ENCODE measurements at places on chromosomes 13 and 19.

GRCh38 chr19:32231691-32232090 is 113.7 kb upstream of the ZNF507 start:
- DNase-seq, result no peak

DNA sequence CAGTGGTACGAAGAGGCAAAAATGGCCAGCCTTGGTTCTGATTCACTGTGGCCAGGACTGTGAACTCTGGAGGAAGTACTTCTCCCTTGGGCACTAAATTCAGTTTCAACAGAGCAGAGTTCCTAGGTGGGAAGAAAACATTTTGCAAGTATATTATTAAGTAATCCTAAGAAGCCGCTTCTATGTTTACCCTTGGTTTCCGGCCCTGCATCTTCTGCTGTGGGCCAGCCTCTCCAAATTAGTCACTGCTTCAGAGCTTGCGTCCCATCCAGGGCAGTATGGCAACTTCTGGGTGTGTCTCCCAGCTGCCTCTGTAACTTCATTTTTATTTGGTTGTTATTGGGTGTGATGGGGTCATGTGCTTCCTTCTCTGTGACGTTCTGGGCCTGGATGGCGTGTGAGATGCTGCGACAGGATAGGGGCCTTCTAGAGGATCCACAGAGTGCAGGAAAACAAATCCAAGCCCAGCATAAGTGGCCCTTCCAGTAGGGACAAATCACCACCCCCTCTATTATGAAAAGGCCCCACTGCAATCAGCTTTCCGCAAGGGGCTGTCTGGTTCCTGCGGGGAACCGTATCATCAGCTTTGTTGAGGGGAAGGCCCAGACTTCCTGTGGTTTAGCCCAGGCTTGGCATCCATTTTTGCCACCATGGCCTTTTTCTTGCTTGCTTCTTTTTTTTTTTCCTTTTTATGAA is 55.1 kb upstream of the C1QTNF9 start:
- no peak for DNase-seq

DNA sequence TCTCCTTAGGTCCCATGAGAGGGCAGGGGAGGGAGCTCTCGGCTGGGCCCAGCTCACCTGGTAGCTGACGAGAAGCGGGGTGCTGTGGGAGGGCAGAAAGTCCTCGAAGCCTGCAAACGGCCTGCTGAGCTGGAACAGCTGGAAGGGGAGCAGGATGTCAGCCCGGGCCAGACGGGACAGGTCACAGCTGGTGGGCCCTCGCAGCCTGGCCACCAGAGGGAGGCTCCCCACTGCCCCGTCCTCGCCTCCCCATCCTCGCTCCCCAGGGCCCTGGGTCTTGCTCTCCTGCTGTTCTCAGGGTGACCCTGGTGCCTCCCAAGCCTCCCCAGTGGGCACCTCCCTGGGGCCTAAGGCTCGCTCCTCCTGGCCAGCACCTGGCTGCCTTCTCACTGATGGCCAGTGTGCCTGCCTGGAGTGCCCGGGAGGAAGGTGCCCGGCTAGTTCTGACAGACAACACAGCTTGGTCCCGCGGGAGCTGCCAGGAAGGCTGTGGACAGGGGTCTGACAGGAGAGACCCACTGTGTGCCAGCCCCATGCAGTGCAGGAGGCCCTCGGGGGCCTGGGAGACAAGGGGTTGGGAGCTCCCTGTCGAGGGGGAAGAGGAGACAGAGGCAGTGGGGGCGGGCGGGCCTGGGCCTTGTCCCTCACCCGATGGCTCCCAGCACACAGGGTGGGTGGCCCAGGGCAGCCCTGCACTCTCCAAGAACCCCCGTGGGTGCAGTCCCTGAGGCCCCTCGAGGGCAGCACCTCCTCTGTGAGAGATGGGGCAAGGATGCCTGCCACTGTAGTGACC is 20.3 kb downstream of the GPX4 start:
- DNase-seq, result no peak

DNA sequence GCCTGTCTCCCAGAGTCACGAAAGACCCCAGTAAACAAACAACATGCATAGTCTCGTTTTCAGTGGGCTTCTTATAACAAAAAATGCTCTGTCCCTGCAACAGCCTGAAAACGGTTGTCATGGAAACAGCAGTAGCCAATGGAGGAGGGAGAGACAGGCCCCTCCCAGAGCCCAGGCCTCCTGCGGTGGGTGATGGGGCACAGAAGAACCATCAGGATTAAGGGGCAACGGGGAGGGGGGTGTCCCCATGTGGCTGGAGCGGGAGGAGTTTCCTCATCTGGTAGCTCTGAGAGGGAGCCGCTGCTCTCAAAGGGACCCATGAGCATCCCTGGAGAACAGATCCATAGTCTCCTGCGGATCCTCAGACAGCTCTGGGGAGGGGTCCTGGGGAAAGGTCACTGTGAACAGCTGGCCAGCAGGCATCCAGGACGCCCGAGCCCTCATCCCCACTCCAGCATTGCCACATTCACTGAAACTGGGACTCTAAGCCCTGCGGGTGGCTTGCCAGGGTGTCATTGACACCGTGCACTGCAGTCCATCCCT is 37.5 kb upstream of the PNMA8B start:
- DNase-seq, result no peak

DNA sequence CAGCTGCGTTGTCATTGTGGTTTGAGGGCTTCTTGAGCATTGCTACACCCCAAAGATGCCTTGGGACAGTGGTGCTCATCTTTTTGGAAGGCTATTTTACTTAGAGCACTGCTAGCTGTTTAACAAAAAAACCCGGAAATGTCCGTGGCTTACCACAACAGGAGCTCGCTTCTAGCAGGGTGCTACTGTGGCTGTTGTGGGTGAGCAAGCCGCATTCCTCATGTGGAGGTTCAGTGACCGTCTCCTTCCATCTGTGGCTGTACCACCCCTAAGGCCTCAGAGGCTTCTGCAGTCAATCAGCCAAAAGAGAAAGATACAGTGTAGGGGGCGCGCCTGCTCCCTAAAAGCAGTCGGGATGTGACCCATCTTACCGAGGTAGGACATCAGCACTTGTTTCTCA is 1004.2 kb downstream of the UQCRFS1 start:
- DNase-seq, result no peak

GRCh38 chr19:10290876-10291553 is 1.3 kb downstream of the ICAM5 start:
- DNase-seq, result no peak

DNA sequence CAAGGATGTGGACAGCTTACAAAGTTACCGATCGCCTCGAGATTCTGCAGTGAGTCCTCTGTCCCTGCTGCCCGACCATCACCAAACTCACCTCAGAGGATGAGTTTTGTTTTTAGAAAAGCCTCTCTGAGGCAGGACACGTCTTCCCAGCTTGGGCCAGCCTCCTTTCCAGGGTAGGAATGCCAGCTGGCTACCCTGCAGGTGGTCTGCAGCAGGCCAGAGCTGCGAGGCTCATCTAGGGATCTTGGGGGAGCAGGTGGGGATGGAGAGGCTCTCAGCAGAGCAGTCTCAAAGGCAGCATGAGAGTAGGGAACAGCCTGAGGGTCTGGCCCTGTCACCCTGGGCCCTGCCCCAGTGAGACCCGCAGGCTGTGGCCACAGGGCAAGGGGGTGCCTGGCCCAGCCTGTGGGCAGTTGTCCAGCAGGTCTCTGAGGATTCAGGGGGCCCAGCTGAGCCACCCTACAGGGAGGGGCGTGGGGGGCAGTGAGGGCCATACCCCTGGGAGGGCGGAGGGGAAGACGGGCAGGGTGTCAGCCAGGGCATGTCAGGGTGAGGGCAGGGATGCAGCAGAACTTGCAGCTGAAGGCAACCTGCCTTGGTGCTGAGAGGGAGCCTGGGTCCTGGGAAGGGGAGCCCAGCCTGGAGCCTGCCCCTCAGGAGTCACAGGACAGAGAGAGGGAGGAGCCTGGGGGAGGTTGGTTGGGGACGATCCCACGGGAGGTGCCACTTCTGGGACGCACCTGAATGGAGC is 57.3 kb upstream of the TPM4 start:
- no peak for DNase-seq

- no peak for DNase-seq
These were observed 1188.7 kb downstream of the SLITRK1 start for GRCh38 chr13:82693607-82694006.

- no peak for DNase-seq
These were observed 15.0 kb downstream of the TMTC4 start for GRCh38 chr13:100659578-100659977.

- no peak for DNase-seq
These were observed 51.3 kb downstream of the COL4A2 start for GRCh38 chr13:110358381-110358780.

DNA sequence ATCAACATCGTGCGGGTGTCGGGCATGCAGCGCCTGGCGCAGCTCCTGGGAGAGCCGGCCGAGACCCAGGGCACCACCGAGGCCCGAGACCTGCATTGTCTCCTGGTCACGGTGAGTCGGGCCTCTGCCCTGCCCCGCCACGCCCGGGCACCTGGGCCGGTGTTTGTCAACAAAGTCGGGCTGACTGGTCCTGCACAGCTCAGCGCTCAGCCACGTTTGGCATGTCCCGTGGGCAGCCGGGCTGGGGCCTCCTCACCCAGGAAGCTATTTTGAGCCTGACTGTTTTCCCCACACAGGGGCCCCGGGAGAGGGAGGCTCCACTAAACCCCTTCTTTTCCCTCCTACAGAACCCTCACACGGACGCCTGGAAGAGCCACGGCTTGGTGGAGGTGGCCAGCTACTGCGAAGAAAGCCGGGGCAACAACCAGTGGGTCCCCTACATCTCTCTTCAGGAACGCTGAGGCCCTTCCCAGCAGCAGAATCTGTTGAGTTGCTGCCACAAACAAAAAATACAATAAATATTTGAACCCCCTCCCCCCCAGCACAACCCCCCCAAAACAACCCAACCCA is 1.3 kb downstream of the GADD45B start:
- no peak for DNase-seq

- no peak for DNase-seq
These were observed at the start of gene SHISA7 for GRCh38 chr19:55443045-55443823. Gene SHISA7 (minus strand): TSS chr19:55443300. CDS start chr19:55442863, 437 bp downstream.

GRCh38 chr13:20291675-20292074 is 59.6 kb upstream of the GJB6 start:
- DNase-seq, result no peak

DNA sequence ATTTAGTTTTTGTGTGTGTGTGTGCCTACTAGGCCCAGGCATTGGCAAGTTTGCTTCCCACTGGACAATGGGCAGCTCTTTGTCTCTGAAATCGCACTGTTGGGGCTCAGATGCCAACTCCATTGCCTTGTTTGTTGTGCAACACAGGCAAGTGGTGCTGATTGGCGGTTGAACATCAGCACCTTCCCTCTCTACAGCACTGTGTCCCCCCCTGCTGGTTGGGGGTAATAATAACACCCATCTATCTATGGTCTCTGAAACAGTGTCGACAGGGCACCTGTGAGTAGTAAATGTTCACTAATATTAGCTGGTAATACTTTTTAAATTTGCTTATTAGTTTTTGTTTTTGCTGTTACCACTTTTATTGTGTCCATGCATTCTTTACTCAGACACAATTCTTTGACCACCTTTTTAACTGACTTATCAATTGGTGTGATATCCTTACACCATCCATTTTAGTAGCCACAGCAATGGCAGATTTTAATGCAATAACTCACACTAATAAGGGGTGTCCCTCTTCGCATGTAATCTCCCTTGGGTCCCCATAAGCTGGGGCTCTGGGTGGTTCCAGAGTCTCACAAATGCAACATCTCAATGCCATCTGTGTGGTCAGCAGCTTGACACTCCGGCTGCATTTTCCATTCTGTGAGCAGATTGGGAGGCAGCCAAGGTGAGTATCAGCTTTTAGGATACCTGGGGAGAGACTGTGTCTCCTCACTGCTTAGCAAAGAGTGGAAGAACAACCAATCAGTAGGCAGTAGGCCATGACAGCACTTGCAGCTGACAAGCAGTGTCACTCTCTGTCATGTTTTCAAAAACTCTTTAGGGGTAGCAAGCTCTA is 47.7 kb upstream of the UQCRFS1 start:
- no peak for DNase-seq

- DNase-seq, result peak; percentile 66
These were observed 17.7 kb upstream of the SPACA4 start for GRCh38 chr19:48588670-48589401.

DNA sequence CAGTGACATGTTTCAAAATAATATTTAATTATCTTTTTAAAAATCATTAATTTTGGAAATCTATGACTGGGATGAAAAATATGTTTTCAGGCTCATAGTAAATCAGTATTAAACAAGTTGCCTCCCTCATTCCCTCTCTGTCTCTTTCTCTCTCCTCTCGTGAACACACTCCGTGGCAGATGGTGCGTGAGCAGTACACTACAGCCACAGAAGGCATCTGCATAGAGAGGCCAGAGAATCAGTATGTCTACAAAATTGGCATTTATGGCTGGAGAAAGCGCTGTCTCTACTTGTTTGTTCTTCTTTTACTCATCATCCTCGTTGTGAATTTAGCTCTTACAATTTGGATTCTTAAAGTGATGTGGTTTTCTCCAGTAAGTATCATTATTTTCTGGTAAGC is 22.7 kb downstream of the SGCG start:
- no peak for DNase-seq

DNA sequence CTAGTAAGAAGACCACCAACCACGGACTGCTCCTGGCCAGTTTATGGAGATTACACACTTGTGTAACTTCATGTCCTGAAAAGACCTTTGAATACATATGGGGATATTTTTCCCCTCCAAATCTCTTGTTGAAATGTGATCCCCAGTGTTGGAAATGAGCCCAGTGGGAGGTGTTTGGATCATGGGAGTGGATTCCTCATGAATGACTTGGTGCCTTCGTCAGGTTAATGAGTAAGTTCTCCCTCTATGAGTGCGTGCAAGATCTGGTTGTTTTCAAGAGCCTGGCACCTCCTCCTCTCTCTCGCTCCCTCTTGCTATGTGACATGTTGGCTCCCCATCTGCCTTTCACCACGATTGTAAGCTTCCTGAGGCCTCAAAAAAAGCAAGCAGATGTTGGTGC is 769.0 kb upstream of the SLITRK1 start:
- DNase-seq, result no peak

DNA sequence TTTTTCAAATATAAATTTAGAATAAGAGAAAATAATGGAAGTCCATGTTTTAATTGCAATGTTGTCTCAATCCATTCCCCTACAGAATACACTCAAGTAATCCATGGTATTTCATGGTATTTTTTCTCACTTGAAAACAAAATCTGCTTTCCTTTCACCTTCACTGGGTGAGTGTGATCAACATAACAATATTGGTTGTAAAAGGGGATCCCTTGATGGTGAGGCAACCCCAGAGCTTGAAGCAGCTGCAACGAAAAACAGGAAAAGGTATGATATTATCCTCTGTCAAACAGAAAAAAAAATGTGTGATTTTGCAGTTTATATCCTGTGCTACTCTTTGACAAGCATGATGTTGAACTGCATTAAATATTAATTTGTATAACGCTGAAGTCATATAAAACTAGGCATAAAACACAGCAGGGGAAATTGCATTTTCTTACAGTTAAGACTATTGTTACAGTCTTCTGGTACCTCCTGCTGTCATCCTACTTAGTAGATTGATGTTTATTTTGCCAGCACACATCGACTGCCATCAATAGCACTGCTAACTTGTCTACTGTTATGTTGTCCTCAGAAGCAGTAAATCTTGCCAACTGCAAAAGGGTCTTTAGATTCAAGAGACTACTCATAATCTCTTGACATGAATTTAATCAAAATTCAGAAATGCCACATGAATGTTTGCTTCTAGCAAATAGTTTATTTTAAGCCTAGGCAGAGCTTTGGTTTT is 373.1 kb upstream of the MIR17HG start:
- no peak for DNase-seq

GRCh38 chr13:26022538-26023292 is 29.1 kb downstream of the SHISA2 start:
- DNase-seq, result no peak

GRCh38 chr13:24882665-24883064 is 118.7 kb downstream of the RNF17 start:
- DNase-seq, result no peak
